ENCODE measurements at places on chromosomes 6 and 20. TPM values are rescaled to one million over a fixed set of nuclear protein-coding genes. Genes with fewer than 3 reads are reported as not detected.

RHAG gene
- total RNA-seq, result not detected

NMBR gene
- not detected for total RNA-seq

SLC4A11 gene
- 1.8 TPM for total RNA-seq

MAP7 gene
- 0.67 TPM for total RNA-seq

RXRB gene
- total RNA-seq, result 41.2 TPM

DNA sequence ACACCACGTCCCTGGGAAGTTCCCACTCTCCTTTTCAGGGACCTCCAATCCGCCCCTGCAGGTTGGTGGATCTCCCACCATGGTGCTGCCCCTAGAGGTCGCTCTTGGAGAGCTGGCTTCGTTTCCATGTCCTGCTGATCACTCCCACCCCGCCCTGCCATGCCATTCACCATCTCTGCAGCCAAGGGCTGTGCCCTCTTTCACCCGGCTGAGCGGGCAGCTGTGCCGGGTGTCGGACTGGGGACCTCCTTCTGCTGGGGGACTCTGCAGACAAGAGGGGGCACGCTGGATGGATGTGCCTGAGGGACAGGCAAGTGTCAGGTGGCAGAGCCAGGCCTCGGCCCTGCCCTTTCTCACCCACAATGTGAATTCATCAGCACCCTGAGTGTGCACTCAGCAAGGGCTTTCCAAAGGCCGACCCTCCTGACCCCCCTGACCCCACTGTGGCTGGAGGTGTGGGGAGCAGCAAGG lies 347.0 kb downstream of the CDH4 start:
- DNase-seq, result peak; percentile 3

GRCh38 chr6:12656906-12657305 lies 59.7 kb upstream of the PHACTR1 start:
- DNase-seq, result no peak

DNA sequence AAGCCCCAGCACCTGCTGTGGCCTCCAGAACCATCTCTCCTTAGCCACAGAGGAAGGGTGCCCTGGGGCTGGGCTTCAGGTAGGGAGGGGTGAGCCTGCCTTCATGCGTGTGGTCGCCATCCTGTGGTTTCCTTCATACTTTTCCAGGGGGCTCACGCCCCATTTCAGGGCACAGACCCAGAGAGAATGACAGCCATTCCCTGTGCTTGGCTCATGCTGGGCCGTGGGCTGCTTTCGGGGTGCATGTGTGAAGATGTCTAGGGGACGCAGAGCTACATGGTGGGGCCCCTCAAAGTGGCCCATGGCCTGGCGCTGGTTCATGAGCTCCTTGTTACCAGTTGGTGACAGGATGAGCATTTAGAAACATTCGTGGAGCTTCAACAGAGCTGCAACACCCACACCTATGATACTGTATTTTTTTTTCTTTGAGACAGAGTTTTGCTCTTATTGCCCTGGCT lies 190.3 kb upstream of the SLC24A3 start:
- DNase-seq, result no peak

GRCh38 chr6:41850861-41851260 lies 44.3 kb downstream of the USP49 start:
- DNase-seq, result no peak

DNA sequence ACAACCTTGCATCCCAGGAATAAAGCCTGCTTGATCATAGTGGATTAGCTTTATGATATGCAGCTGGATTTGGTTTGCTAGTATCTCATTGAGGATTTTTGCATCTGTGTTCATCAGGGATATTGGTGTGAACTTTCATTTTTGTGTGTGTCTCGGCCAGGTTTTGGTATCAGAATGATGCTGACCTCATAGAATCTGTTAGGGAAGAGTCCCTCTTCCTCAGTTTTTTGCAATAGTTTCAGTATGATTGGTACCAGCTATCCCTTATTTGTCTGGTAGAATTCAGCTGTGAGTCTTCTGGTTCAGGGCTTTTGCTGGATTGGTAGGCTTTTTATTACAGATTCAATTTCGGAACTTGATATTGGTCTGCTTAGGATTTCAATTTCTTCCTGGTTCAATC lies 132.5 kb downstream of the ZFAND3 start:
- DNase-seq, result no peak

GRCh38 chr6:144736763-144737162 lies 451.6 kb downstream of the UTRN start:
- no peak for DNase-seq
